ENCODE measurements at places on chromosomes 13 and 19.

- no peak for DNase-seq
Observed at GRCh38 chr13:50911081-50911631, 1.6 kb downstream of the RNASEH2B start.

GRCh38 chr19:45498411-45499195 is at the start of gene PPM1N:
PPM1N (plus strand) TSS chr19:45498443; CDS start chr19:45498473, 30 bp downstream.
- no peak for DNase-seq

GRCh38 chr19:44141191-44142058 is at the start of gene ZNF234:
ZNF234 (plus strand) TSS chr19:44141554; CDS start chr19:44144633, 3,079 bp downstream.
- no peak for DNase-seq

DNA sequence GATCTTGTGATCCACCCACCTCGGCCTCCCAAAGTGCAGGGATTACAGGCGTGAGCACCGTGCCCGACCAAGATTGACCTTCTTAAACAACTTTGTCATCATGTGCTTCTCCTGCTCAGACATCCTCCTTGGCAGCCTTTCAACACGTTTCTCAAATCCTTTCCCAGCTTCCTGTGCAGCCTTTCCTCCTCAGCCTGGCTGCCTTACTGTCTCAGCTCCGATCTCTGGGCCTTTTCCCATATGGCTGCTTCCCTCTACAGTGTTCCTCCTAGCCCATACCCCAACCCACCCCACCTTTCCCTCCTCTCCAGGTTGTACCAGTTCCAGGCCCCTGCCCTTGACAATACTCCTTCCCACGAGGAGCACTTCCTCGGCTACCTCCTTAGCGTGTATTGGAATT is 7.2 kb downstream of the PHF11 start:
- DNase-seq: no peak

- DNase-seq: no peak
Observed at GRCh38 chr13:52921194-52921593, 72.8 kb upstream of the PCDH8 start.

GRCh38 chr19:55241143-55241934 is 12.8 kb upstream of the TMEM86B start:
- no peak for DNase-seq
